ENCODE measurements at places on chromosomes 1 and 21.

DNA sequence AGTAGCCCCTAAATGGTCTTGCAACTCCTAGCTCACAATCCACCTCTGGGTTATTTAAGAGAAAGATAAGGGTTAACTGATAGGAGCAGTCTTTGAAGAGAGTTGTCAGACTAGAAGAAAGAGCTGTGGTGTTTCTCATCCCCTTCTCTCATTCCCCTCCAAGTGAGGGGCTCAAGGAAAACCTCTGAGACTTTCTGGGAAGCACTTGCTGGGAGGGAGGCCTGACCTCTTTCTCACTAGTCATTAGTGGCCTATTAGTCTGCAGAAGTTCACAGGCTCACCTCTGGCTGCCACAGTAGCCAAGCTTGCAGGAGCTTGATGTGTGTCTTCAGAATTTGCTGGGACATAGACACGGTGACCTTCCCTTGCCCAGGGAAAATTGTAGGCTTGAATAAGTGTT lies 6.2 kb upstream of the GPR89A start:
- DNase-seq, result no peak

DNA sequence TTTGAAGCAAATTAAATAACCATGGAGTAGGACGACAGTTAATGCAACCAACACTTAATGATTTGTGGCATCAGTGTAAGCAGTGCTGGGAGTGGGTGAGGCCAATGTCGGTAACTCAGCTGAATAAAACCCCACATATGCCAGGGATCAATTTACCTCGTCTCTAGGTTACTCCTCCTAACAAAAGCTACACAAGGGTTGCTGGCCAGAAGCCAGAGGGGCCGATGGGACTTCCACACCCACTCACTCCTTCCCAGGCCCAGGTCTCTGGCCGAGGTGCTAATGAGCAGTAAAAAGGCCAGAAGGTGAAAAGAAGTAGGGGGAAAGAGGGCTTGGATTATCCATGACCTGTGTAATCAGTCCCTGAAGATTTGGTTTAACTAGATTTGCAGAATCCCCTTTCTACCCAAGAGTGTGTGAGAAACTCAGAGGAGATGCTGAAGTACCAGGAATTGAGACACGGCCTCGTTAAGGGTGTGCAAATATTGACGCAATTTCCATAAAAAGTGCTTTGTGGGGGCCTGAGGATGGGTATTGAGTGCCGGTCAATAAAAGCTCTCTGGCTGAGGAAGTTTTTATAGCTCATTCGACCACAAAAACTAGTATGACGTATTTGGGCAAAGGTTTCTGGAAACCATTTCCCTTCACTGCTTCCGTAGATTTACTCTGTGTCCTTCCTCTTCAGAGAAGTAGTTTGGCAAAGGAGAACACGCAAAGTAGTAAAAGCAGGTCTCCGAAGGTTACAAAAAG lies 145.5 kb downstream of the TBX15 start:
- no peak for DNase-seq

DNA sequence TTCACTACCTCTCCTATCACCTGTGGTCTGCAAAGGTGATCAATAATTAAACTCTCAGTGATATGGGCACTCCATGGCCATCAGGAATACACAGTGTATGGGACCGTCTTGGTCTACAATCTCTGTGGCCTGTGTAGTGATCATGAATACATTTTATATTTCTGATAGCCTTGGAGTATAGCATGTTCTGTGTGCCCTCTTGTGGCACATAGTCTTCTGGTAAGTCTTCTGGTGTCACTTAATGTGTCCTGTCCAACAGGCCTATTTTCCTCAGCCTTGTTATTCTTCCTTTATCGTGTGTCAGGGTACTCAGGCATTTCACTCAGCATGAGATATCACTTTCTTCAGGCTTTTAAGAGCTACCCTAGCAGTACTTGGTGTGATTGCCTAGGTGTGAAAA lies 393.6 kb downstream of the AGBL4 start:
- DNase-seq, result no peak

DNA sequence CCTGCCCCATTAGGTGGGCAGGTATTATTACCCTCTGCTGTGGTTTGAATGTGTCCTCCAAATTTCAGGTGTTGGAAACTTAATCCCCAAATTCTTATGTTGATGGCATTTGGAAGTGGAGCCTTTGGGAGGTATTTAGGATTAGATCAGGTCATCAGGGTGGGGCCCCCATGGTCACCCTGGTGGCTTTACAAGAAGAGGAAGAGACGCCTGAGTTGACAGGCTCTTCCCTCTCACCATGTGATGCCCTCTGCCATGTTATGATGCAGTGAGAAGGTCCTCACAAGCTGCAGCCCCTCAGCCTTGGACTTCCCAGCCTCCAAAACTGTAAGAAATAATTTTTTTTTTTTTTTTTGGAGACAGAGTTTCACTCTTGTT lies 8.8 kb upstream of the THEMIS2 start:
- no peak for DNase-seq

DNA sequence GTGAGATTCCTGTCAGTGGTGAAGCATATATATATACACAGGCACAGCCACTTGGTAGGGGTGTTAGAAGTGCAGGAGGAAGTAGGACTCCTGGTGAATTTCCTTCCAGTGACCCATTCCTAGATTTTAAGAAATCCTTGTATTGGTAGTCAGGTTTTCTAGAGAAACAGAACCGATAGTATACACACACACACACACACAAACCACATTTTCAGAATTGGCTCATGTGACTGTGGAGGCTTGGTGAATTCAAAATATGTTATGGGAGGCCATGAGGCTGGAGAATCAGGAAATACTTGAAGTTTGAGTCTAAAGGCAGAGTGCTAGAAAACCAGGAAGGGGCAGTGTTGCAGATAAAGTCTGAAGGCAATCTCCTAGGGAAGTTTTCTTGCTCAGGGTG lies 114.2 kb downstream of the FCRL5 start:
- DNase-seq, result no peak

- DNase-seq, result no peak
Observed at GRCh38 chr1:208004851-208005250, 93.9 kb upstream of the CD34 start.

GRCh38 chr1:170562646-170563338 lies 30.8 kb downstream of the GORAB start:
- DNase-seq, result no peak

DNA sequence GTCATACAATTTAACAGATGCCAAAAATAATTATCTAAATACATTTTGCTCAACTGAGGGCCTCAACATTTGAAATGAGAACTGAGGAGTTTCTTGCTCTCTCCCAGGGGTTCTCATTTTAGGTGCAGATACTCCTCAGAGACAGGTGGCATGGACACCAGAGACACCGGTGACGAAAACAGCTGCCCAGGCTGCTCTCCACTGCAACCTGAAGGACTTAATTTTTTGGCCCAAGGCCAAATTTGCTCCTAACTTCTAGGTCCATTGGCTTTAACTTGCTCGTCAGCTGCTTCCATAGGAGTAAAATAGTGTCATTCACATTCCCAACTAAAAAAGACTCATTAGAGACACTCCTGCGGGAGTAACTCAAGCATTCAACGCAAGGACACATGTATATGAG lies 87.0 kb downstream of the NRIP1 start:
- no peak for DNase-seq

GRCh38 chr1:19138958-19139581 lies 71.0 kb downstream of the UBR4 start:
- no peak for DNase-seq

GRCh38 chr1:19083081-19083480 lies 126.6 kb upstream of the IFFO2 start:
- no peak for DNase-seq

- DNase-seq, result no peak
Observed at GRCh38 chr1:225933072-225933471, 7.9 kb downstream of the LEFTY2 start.

- DNase-seq, result peak; percentile 17
Observed at GRCh38 chr1:67803380-67804279, 29.6 kb downstream of the GNG12 start.

DNA sequence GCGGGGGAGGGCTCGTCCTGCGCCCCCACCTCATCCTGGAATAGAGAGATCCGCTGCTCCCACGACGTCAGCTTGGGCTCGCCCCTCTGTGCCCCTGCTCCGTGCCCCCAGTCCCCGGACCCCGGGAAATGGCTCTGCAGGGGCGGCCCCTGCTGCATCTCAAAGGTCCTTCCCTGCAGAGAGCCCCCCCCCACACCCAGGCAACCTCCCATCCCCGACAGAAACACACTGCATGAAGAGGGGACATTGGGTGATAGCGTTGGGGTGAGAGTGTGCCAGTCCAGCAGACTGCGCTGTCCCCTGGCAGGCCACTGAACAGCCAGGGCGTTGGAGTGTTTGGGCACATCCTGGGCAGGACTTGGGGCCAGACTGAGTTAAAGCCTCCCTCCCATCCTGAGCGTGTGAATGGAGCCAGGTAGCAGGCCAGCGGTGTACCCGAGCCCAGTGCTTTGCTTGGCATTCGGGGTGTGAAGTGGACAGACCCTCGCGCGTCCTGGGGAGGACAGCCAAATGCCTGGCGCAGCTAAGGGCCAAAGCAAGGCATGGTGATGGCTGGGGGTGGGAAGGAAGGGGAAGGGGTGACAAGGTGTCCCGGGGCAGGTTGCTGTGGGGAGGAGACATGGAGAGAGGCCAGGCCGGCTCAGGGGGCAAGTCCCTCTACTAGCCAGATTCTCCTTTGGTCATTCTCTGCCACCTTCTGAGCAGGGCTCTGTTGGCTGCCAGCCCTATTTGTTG lies 633 bp upstream of the ETNK2 start:
- no peak for DNase-seq

DNA sequence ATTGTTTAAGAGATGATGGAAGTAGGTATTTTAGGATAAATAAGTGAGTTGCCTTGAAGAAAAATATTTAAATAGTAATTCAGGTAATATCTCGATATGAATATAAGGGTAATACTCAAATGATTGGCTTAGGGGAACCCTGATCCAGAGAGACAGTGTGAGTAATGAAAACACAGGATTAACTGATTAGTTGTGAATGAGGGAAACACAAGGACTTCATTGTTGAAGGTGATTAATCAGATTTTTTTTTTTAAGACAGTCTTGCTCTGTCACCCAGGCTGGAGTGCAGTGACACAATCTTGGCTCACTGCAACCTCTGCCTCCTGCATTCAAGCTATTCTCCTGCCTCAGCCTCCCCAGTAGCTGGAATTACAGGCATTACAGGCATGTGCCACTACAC lies 12.7 kb downstream of the SLC25A33 start:
- no peak for DNase-seq

DNA sequence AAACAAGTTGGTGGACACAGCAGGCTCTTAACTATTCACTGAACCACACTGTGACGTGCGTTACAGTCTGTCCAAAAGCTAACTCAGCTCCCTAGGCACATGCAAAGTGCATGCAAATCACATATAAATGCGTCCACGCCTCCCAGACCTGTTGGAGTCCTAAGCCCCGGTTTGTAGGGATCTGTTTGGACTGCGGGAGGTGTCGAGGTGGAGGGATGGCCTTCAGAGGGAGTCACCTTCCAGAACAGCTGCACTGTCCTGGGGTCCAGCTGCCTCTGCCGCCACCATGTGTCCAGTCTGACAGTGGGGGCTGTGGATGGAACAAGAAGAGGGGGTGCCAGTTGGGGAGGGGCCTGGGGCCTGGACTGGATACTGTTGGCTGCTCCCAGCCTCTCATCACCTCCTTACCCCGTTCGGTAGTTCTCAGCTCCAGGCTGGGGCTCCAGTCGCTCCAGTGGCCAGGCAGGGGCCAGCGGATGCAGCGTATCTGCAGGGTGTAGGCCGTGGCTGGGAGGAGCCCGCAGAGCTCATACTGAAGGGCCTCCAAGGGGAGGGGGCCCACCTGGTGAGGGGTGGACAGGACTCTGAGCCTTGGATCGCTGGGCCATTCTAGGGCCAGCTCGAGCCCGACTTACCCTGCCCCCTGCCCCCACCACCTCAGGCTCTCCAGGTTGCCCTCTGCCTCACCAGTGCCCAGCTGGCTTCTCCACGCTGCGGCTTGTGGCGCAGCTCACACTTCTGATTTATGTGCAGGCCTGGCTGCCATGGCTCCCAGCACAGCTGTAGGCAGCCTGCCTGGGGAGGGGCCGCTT lies 7.9 kb upstream of the MRPS15 start:
- DNase-seq, result peak; percentile 57

DNA sequence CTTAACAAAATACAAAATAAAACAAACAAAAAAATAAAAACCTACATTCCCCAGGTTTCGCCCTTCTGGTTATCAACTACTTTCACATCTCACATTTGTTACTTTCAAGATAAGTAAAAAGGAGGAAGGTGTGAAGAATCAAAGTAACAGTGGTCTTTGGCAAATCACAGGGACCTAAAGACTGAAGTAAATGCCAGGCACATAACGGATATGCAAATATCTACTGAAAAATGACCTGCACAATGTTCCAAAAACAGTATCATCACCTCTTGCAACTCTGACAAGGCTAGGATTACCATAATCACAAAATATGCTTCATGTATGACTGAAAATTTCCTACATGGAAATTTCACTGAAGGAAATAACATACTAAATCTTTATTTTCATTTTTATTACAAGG lies 29.3 kb downstream of the COP1 start:
- DNase-seq, result no peak

Data from H7 (cell line).